ENCODE measurements at places on chromosomes 12 and 14. TPM values are rescaled to one million over a fixed set of nuclear protein-coding genes. Genes with fewer than 3 reads are reported as not detected.

- peaks cover 36% of the 10 kb centered on the region for H3K4me1 ChIP-seq
- no peaks in the 10 kb centered on the region for H3K27me3 ChIP-seq
- DNase-seq: no peak
- H3K36me3 ChIP-seq: no peaks in the 10 kb centered on the region
- no peak overlapping the region for H3K4me3 ChIP-seq
Measured at GRCh38 chr12:110174373-110174996, 50.3 kb downstream of the IFT81 start.

DNA sequence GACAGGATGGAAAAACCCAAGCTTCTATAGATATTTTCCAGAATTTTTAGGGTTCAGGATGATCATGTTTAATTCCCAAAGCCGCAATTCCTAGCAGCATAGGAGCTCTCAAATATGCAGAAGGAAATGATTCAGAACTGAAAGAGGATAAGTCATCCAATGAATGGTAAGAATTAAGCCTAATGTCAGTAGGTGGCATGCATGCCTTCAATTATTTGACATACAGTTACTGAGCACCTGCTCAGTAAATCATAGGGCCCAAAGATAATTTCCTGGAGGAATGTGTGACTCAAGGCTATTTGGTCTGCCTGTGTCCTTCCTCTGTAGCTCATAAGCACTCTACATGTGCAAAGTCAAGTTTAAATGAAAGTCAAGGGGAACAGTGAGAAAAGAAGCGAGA is 116.8 kb upstream of the SLC38A4 start:
- H3K27ac ChIP-seq: no peak overlapping the region
- DNase-seq: no peak
- no peaks in the 10 kb centered on the region for H3K27me3 ChIP-seq
- H3K36me3 ChIP-seq: no peaks in the 10 kb centered on the region
- H3K4me3 ChIP-seq: no peak overlapping the region
- peaks cover 10% of the 10 kb centered on the region for H3K4me1 ChIP-seq

Gene PSMC1
- total RNA-seq: 233 TPM

GRCh38 chr12:6235499-6235898 is 35.3 kb downstream of the CD9 start:
- no peak overlapping the region for H3K27ac ChIP-seq
- DNase-seq: no peak
- peaks cover 31% of the 10 kb centered on the region for H3K4me1 ChIP-seq
- no peaks in the 10 kb centered on the region for H3K27me3 ChIP-seq
- H3K4me3 ChIP-seq: no peak overlapping the region
- no peaks in the 10 kb centered on the region for H3K36me3 ChIP-seq

GRCh38 chr12:63066782-63067181 is 84.2 kb downstream of the AVPR1A start:
- H3K36me3 ChIP-seq: no peaks in the 10 kb centered on the region
- DNase-seq: no peak
- H3K4me3 ChIP-seq: no peak overlapping the region
- H3K27ac ChIP-seq: no peak overlapping the region
- H3K27me3 ChIP-seq: no peaks in the 10 kb centered on the region

DNA sequence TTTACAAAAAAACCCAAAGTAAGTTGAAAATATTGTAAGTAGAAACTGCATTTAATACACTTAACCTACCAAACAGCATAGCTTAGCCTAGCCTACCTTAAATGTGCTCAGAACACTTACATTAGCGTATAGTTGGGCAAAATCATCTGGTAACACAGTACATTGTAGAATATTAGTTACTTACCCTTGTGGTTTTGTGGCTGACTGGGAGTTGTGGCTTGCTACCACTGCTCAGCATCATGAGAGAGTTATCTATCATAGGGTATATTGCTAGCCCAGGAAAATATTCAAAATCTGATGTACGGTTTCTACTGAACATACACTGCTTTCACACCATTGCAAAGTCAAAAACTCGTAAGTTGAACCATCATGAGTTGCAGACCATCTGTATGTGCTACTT is 141.7 kb upstream of the GARIN6 start:
- no peak overlapping the region for H3K27ac ChIP-seq
- H3K36me3 ChIP-seq: no peaks in the 10 kb centered on the region
- no peaks in the 10 kb centered on the region for H3K4me1 ChIP-seq
- no peaks in the 10 kb centered on the region for H3K27me3 ChIP-seq

Gene TMEM179
- total RNA-seq: not detected

DNA sequence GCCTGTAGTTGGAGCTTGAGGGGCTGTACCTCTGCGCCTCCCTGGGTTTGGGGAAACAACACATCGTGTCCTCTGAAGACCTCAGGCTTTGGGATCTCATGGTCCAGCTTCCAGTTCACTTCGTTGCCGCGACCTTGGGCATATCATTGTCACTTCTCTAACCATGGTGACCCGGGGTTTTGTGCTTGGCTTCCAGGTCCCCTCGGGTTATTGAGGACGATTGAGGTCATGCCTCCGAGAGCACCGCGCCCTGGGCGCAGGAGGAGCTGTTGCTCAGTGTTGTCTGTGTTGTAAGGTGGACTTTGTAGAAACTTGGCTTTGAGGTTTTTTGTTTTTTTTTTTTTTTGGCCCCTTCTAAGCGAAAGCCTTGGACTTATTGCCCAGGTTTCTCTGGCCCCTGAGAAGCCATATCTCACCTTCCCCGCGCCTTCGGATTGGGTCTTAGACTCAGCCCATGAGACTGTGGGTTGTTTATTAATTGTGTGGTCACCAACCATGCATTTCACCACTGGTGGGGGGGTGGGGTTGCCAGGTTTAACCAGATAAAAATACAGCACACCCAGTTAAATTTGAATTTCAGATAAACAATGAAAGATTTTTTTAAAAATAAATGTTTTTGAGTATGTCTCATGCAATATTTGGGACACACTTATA is 2.6 kb downstream of the BCL7A start:
- no peaks in the 10 kb centered on the region for H3K36me3 ChIP-seq
- H3K4me3 ChIP-seq: peak overlapping the region; percentile 79
- DNase-seq: no peak
- no peaks in the 10 kb centered on the region for H3K27me3 ChIP-seq

Gene HOXC10
- 79.4 TPM for total RNA-seq

GRCh38 chr12:32284561-32284960 is 114.8 kb upstream of the FGD4 start:
- no peaks in the 10 kb centered on the region for H3K27me3 ChIP-seq
- DNase-seq: no peak
- no peak overlapping the region for H3K4me3 ChIP-seq
- no peaks in the 10 kb centered on the region for H3K4me1 ChIP-seq

DNA sequence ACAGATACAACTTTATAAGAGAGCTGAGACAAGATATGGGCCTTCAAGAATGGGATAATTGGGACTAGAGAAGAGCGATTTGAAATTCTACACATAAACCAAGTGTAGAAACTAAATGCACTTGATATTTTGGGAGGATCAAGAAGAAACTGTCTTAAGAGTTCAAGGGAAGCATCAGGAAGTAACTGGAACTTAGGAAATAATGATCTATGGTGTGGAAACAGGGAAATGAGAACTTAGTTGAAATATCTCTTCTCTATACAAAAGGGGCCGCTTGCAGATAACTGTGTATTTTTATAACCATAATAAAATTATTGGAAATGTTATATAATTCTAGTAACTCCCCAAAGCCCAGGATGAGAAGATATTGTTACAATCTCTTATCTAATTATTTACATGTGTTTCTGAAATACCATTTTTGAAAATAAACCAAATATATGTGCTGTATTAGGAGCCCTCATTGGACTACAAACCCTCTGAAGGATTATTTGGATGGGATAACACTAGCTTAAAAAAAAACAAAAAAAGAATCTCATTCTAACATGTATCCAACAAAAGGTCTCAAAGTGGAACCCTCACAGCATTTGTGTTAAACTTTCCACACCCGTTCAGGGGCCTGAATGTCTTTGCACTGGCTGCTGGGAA is 84.7 kb upstream of the FLRT2 start:
- H3K36me3 ChIP-seq: no peaks in the 10 kb centered on the region
- H3K27ac ChIP-seq: no peak overlapping the region
- no peak for DNase-seq

GRCh38 chr14:20332788-20333493 is at the start of gene CCNB1IP1:
CCNB1IP1 (minus strand) TSS chr14:20333279; CDS start chr14:20316523, 16,756 bp downstream.
- H3K27ac ChIP-seq: peak within 1 kb of the TSS; percentile 85
- H3K4me3 ChIP-seq: peak within 1 kb of the TSS; percentile 77
- peak; percentile 70 for DNase-seq
- no peaks in the 10 kb centered on the region for H3K27me3 ChIP-seq
- H3K36me3 ChIP-seq: no peaks in the 10 kb centered on the region

DNA sequence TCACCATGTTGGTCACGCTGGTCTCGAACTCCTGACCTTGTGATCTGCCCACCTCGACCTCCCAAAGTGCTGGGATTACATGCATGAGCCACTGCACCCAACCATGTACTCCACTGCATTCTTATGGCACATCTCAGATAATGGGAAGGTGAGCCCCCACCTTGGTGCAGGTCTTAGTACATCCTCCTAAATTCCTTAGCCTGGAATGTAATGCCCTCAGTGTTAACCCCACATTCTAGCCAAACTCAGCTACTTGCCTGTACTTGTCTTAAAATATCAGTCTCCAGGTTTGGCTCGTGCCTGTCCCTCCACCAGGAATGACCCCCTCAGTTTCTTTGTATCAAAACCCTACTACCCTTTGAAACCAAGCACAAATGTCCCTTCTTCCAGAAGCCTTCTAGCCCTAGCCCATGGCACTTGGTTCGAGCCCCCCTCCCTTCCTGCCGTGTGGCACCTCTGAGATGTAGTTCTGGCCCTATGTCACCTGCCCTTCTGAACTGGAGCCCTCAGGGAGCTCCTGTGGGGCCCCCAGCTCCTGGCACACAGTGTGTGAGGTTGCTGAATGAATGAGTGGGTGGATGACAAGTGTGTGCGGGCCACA is 8.4 kb downstream of the KCNH3 start:
- no peak overlapping the region for H3K4me3 ChIP-seq
- no peak overlapping the region for H3K27ac ChIP-seq
- H3K27me3 ChIP-seq: peaks cover 37% of the 10 kb centered on the region
- DNase-seq: no peak
- H3K4me1 ChIP-seq: peaks cover 14% of the 10 kb centered on the region
- H3K36me3 ChIP-seq: no peaks in the 10 kb centered on the region

GRCh38 chr14:26887847-26888246 is 290.0 kb upstream of the NOVA1 start:
- no peak overlapping the region for H3K4me3 ChIP-seq
- H3K27me3 ChIP-seq: no peaks in the 10 kb centered on the region
- H3K27ac ChIP-seq: no peak overlapping the region
